ENCODE measurements at places on chromosomes 5 and 9.

- no peak for DNase-seq
Observed at GRCh38 chr5:111223101-111223786, 940 bp upstream of the CAMK4 start.

- DNase-seq, result no peak
Observed at GRCh38 chr5:81241961-81242648, 9.0 kb downstream of the CKMT2 start.

DNA sequence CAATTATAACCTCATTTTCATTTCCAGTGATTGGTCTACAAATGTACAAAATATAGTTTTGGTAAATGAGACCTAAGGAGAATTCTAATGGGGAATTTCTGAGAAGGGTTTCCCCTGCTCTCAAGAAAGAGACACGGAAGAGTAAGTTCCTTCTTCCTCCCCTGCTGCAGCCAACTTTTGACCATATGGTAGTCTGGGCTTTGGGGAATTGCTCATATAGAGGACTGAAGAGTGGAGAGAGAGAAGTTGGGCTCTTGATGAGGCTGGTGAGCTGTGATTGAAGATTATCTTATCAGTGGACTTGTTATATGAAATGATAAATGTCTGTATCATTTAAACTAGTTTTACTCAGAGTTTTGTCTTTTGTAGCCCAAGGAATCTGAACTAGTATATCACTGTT is 4.3 kb upstream of the LNPEP start:
- DNase-seq, result no peak

DNA sequence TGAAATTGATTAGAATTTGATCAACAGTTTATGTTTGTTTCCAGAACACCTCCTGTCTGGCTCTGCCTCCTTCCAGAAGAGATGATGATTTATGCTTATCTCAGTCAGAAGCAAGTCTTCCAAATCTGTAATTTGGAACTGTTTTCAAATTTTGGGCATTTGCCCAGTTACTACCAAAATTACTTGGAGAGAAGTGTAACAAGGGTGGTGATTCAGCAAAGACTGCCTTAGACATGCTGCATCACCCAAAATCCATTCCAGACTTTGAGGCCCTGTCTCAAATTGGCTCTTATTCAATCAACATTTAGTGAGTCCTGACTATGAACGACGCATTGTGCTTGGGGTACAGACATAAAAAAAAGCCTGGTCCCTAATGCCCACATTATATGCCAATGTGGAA is 89.4 kb downstream of the SH3TC2 start:
- no peak for DNase-seq

GRCh38 chr5:172426086-172426485 is 28.2 kb downstream of the SH3PXD2B start:
- no peak for DNase-seq

GRCh38 chr9:126505697-126506346 is 107.9 kb upstream of the LMX1B start:
- no peak for DNase-seq

DNA sequence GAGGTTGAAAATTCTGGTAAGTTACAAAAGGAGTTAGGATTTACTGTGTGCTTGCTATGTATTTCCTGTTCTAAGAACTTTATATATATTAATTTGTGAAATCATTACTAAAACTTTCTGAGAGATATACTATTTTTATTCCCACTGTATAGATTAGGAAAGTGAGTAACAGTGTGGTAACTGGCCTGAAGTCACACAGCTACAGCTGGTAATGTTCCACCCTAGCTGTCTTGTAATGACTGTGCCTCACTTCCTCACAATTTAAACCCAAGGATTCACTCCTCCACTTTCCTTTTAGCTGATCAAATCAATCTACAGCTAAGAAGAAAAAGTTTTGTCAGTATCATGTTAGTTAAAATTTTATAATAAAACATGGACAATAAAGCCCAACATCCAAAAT is 278.8 kb downstream of the GAS1 start:
- DNase-seq, result no peak

DNA sequence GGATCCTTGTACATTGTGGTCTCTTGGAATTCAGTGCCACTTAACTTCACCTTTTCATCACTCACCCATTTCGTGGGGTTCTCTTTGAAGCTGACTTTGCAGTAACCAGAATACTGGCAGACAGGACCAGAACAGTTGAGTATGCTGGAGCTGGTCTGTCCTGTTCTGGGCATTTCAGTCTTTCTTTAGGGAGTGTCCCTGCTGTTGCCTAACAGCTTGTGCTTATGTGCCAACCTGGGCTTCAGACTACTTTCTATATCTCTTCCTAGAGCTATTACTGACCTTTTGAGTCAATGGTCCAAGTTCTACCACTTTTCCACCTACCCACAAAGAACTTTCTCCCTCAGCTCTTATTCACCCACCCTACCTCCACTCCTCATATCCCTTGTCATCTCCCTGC is 10.0 kb upstream of the INSL6 start:
- DNase-seq, result no peak

DNA sequence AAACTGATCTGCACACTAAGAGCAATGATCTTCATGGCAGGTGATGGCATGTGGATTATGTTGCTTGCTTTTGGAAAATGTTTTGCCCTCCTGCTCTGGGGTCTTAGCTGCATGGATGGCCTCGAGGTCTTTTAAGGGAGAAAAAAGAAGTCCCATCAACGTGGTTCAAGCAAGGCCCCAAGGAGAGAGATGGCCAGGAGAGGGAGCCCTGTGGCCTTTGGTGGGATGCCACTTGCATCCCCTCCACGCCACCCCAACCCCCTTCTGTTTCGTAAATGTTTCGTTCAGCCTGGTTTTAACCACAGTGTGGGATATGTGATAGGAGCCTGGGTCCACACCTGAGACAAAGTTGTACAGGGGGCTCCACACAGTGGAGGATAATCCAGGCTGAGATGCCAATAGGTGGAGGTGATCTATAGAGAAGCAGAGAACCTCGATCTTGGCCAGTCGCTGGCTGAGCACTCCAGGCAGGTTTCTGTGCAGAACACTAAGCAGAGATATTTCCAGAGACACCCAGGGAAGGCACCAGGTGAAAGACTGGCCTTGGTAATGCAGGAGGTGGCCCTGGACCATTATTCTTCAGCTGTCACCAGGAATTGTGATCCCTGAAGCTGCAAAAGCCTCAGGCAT is 25.8 kb upstream of the FRRS1L start:
- DNase-seq, result peak; percentile 42

- DNase-seq, result peak; percentile 28
Observed at GRCh38 chr9:111399772-111400563, 69.9 kb upstream of the OR2K2 start.
